ENCODE measurements at places on chromosomes 12 and 14. TPM values are rescaled to one million over a fixed set of nuclear protein-coding genes. Genes with fewer than 3 reads are reported as not detected.

- DNase-seq: no peak
These were observed 61.9 kb upstream of the AMN1 start for GRCh38 chr12:31790759-31791158.

Gene PMEL
- total RNA-seq: 1.4 TPM

GRCh38 chr12:105040476-105040875 lies 43.8 kb downstream of the ALDH1L2 start:
- no peak for DNase-seq

Gene GCH1
- total RNA-seq: 0.31 TPM

DNA sequence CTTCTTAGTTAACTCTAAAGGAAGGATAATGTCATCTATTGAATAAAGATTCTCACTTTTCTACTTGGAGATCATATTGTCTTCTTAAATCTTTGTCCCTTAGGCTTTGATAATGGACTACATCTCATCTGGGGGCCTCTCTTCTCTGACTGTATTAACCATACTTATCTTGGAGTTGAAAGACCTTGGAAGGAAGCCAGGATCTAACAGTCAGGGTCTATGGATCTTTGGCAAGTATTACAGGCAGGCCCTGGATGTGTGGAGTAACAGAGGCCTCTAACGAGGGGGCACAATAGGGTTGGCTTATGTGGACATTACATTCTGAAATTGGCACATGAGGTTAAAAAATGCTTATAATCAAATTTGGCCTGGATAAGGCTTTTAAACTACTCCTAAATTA lies 513.8 kb downstream of the NRXN3 start:
- no peak for DNase-seq

GRCh38 chr12:2960390-2960956 lies 1.3 kb downstream of the TEAD4 start:
- no peak for DNase-seq

DNA sequence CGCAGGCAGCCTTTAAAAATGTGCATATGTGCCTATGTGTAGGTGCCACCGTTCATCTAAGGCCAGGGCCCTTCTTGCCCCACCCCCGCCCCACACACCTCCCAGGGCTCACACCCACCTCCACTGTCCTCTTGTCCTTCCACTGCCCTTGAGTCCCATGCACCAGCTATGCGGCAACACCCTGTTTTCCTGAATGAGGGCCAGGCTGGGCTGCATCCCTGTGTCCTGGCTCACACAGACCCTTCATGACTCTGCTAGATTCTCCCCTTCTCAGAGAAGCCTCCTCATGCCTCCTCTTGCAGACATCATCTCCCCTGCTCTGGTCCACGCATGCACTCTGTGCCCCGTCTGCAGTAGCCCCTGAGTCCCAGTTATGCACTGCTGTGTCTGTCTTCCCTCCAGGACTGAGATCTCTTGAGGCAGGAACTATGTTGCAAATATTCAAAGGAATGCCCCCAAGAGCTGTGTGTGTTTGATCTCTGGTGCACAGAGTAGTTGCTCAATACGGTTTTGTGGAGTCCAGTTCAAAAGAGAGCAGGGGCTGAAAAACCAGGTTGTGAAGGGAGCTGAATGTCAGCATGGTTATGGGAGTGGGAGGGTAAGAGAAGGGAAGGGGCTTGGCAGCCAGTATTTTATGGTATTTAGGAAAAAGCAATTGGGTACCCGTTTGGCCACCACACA lies 47.3 kb upstream of the ESRRB start:
- no peak for DNase-seq

GRCh38 chr12:92890601-92891106 lies 38.4 kb downstream of the EEA1 start:
- no peak for DNase-seq

DNA sequence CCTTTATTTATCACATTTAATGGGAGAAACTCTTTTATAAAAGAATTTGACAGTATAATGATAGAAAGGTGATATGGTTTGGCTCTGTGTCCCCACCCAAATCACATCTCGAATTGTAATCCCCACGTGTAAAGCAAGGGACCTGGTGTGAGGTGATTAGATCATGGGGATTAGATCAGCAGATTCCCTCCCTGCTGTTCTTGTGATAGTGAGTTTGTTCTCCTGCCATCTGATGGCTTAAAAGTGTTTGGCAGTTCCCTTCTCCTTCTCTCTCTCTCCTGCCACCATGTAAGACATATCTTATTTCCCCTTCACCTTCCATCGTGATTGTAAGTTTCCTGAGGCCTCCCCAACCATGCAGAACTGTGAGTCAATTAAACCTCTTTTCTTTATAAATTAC lies 1110.3 kb downstream of the FLRT2 start:
- no peak for DNase-seq

All from osteocyte (in vitro differentiated cells).